Dorsolateral prefrontal cortex (tissue), 122 donors: ENCODE measurements at places on chromosomes 2 and 18. TPM values are rescaled to one million over a fixed set of nuclear protein-coding genes. Genes with fewer than 3 reads are reported as not detected.

FAM237A gene
- total RNA-seq: not detected

DNA sequence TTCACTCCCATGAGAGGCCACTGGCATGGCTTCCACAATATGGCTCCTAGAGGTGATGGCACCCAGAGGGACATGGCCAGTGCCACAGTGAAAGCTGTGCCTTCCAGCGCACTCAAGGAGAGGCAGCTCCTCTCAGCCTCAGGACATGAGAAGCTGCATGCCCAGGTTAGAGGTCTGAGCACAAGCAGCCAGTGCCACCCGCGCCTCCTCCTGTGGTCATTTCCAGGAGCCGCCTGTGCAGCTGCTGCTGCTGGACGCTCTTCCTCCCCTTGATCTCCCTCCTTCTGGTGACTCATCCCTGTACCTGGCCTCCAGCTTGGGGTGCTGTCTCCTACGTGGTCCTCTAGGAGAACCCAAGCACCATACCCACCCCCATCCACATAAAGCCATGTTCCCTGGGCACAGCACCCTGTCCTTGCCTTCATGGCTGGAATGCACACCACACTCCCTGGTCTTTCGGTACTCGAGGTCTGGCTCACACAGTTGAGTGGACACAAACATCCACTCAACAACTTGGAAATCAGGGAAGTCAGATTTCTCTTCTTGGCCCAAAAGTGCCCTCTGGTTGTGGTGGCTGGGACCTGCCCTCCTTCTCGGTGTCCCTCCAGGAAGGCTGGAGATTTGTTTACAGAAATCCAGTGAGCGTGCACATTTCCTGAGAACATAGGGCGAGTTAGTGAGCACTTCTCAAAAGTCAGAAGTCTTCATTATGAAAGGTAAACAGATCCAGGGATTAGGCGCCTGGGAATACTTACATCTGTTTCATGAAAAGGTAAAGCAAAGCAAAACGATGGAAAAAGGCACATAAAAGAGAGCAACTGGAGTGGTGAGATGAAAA lies 96.7 kb downstream of the EIPR1 start:
- DNase-seq: peak; percentile 32

DNA sequence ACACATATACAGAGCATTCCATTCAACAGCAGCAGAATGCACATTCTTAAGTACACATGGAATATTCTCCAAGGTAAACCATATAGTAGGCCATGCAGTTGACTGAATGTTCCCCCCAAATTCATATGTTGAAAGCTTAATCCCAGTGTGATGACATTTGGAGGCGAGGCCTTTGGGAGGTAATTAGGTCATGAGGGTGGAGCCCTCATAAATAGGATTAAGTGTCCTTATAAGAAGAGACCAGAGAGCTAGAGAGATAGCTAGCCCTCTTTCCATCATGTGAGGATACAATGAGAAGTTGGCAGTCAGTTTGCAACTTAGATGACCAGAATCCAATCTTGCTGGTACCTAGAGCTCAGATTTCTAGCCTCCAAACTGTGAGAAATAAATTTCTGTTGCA lies 27.6 kb downstream of the TMEM185B start:
- no peak for DNase-seq

DNA sequence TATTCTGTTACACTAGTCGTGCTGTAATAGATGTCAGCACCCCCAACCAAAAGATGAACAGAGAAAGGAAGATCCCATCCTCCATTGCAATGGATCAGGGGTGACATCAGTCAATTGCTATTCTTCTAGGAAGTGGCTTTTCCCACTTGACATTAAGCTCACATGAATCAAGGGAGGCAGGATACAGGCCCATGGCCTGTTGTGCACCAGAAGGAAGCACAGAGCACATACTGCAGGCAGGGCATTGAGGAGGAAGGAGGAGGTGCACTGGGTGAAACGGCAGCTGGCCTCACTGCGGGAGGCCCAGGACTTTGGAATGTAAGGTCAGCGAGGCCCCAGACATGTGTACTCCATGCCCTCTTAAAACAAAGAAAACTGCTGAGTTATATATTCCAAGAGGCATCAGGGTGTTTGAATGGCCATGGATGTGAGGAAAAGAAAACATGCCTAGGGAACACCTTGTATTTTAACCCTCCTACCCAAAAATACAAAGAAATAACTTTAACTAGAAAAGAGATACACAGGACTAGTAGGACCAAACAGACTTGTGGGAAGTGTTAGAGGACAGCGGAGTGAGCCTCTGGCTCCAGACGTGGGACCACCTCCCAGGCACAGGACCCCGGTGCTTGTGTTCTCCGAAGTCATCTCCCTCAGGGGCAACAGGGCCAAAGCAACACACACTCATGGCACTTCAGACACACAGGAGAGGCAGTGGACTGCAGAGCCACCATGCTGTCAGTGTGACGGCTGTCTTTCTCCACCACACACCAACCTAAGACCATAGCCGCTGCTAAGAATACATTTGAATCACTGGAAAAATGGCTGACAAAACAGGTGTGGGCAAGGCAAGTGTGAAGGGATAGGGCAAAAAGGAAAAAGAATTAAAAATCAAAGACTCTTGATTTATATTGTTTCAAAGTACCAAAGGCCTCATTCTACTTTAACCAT lies 51.4 kb upstream of the RIOK3 start:
- DNase-seq: peak; percentile 29

DNA sequence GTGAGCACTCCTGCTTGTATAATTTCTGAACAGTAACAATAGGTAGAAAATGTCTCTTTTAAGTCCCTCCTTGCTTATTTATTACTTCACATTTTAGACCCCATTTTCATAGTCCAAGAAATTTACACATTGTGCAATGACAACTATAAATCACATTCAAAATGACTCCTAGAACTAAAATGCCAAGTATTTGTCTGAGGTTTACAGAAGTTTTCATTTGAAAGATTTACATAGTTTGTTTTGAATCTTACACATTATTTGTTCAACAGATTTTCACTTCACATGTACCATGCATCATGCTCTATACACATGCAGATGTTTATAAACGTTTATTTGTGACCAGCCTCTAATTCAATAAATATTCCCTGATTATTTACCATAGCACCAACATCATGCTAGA lies 15.7 kb upstream of the TRIB2 start:
- no peak for DNase-seq

GRCh38 chr18:39960550-39960949 lies 1994.5 kb upstream of the PIK3C3 start:
- no peak for DNase-seq

MAP3K19 gene
- not detected for total RNA-seq

FBLN7 gene
- 12.6 TPM for total RNA-seq

TMEM127 gene
- total RNA-seq: 51.3 TPM

- DNase-seq: no peak
Measured at GRCh38 chr2:236430584-236430983, 139.0 kb upstream of the ACKR3 start.

- DNase-seq: no peak
Measured at GRCh38 chr2:200677721-200678532, 92.1 kb downstream of the AOX1 start.

DNA sequence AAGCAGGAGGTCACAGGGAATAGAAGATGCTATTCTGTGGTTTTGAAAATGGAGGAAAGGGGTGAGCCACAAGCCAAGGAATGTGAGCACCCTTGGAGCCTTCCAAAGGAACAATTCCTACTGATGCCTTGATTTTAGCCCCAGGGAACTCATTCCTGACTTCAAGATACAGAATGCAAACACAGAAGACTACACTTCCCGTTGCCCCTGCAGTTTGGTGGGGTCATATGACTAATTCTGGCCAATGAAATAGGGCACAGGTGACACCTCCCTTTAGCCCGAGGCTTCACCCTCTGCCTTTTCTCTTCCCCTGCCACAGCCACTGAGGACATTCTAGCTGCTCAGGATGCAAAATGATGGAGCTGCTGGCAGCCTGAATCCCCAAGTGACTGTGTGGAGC lies 126.1 kb downstream of the INHBB start:
- no peak for DNase-seq
